Stimulated activated CD4-positive, alpha-beta T cell treated with anti-CD3 and anti-CD28 coated beads, Interleukin-15, amount 100 ng/mL, for 1 hour (primary cell): ENCODE measurements at places on chromosomes 3 and 15.

- DNase-seq = no peak
Measured at GRCh38 chr15:43969802-43970375, 143.1 kb downstream of the WDR76 start.

GRCh38 chr3:139561255-139561817 lies 21.8 kb upstream of the RBP1 start:
- DNase-seq = no peak

- no peak for DNase-seq
Measured at GRCh38 chr3:22450786-22451400, 699.9 kb upstream of the ZNF385D start.

DNA sequence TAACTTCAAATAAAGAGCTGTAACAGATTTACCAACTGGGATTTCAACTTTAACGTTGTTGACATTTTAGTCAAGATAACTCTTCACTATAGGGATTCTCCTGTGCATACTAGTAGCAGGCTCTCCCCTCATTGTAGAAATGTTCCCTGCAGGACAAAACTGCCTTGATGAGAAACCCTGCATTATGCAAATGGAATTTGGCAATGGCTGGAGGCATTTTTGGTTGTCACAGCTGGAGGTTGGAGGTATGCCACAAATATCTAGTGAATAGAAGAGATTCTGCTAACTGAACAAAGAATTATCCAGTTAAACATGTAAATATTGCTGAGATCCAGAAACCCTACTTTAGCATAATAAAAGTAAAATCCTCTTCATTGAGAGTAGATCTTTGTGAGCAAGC lies 928.8 kb upstream of the ALCAM start:
- DNase-seq = no peak

- DNase-seq = no peak
Measured at GRCh38 chr15:69209661-69210060, 49.2 kb downstream of the GLCE start.

DNA sequence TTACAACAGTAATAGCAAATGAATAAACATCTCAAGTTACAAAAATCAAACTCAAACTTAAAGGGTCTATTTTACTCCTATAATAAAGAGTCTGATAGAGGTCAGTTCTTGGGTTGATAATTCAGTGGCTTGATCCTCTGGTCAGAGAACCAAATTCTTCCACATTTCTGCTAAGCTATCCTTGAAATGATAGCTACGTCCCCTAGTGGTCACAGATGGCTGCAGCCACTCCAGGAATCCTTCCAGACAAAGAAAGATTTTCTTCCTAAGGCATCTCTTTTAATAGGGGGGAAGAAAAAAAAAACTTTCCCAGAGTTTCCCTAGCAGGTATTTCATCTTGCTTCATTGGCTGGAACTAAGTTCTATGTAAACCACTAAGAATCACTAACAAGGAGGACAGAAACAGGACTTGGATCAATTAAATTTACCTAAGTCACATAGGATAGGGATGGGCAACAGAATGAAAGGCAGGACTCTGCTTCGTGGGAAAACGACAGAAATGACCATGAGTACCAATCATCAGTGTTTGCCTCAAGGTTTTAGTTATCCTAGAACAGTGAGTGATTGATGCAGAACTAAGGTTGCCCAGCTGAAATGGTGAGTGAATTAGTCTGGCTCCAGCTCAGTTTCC lies 160.7 kb downstream of the STAC start:
- DNase-seq = no peak

GRCh38 chr15:80693682-80694610 lies 1.2 kb upstream of the ABHD17C start:
- no peak for DNase-seq

GRCh38 chr3:78977073-78977472 lies 790.7 kb downstream of the ROBO1 start:
- DNase-seq = no peak

- DNase-seq = no peak
Measured at GRCh38 chr3:59655418-59656015, 605.7 kb upstream of the CFAP20DC start.

- no peak for DNase-seq
Measured at GRCh38 chr15:59741274-59741906, 52.3 kb upstream of the BNIP2 start.

DNA sequence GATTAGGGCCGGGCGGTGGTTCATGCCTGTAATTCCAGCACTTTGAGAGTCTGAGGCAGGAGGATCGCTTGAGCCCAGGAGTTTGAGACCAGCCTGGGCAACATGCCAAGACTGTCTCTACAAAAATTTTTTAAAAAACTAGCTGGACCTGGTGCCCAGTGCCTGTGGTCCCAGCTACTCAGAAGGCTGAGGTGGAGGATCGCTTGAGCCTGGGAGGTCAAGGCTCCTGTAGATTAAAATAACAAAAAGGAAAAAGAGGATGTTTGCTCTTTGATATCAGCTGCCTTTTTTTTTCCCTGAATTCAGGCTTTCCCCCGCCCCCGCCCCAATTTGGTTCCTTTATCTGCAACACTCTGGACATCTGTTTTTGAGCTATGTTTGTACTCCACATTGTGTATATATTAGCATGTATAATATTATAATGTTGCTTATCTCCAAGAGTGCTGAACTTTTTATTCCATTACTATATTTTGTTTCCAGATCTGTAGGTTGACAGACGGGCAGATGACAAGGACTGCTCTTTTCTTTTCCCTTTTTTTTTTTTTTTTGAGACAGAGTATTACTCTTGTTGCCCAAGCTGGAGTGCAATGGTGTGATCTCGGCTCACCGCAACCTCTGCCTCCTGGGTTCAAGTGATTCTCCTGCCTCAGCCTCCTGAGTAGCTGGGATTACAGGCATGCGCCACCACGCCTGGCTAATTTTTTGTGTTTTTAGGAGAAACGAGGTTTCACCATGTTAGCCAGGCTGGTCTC lies 4.6 kb downstream of the SNAP23 start:
- no peak for DNase-seq

DNA sequence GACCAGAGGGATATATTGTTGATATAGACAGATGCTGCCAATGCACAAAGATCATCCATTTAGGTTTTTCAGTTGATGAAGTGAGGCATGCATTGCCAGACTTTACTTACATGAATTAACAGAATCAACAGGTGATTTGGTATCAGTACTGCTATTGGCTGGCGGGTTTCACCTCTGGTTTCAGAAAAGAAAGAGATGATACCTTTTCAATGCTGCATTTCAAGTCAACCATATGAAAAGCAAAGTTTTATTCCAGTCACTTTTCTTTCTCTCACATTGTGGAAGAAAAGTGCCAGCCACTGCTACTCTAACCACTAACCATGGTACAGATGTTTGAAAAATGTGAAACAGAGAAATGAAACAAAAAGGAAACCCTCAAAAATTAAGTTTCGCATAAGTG lies 289.1 kb downstream of the TIGIT start:
- no peak for DNase-seq

DNA sequence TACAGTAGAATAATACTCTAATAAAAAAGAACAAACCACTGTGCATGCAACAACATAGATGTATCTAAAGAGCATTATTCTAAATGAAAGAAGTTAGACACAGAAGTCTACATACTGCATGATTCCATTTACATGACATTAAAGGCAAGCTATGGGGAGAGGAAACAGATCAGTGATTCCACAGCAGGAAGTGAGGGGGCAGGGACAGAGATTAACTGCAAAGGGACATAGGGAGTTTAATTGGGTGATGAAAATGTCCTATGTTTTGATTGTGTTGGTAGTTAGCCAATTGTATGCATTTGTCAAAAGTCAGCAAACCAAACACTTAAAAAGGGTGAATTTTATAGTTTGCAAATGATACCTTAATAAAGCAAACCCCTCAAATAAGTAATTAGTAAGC lies 13.8 kb downstream of the CRYGS start:
- no peak for DNase-seq

DNA sequence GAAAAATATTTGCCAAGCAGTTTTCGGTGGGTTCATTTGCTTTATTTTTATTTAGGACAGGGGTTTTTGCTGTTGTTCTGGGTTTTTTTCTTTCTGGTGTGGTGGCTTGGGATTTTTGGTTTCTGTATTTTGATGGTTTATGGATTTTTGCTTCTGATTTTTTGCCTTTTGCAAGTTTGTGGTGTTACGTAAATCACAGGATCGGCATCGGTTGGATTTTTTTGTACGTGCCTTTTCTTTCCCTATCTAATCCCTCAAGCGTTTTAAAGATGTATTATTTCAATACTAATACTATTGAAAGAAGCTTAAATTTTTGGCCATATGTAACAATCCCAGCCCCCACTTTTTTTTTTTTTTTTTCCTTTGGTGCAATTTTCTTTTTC lies 782 bp upstream of the BCL6 start:
- no peak for DNase-seq

- no peak for DNase-seq
Measured at GRCh38 chr3:122873741-122874515, 79.1 kb downstream of the SLC49A4 start.

GRCh38 chr3:15527031-15527459 lies 5.5 kb upstream of the COLQ start:
- DNase-seq = no peak

GRCh38 chr3:72568083-72568482 lies 280.2 kb downstream of the SHQ1 start:
- no peak for DNase-seq

DNA sequence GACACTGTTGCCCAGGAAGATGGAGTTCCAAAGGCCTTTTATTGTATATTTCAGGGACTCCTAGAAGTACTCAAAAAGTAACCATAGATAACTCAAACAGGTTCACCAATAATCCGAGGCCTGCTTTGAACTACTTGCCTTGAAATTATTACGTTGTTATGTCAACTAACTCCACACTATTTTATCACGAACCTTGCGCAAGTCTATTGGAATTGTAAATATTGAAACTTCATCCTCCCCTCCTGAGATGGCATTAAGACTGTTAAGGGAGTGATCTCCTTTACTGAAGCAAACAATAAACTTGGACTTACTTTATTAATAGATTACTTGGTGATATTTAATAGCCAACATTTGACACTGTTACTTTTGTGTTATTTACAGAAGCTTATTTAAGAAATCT lies 199.6 kb upstream of the GADL1 start:
- DNase-seq = no peak

DNA sequence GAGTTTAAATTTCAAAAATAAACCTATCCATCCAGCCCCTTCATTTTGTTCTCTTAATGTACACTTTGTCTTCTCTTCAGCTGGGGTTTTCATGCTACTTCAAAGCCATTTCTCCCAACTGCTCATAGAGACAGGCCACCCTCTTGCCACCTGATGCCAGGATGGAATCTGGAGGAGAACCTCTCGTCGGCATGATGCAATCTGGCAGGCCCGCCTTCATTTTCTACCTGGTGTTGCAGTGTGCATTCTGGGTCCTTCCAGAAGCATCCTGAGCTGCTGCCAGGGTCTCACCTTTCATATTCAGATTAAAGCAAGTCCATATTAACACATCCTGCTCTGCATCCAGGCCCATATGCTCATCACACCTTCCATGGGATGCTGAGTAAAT lies 60.8 kb downstream of the CTNNB1 start:
- DNase-seq = no peak

DNA sequence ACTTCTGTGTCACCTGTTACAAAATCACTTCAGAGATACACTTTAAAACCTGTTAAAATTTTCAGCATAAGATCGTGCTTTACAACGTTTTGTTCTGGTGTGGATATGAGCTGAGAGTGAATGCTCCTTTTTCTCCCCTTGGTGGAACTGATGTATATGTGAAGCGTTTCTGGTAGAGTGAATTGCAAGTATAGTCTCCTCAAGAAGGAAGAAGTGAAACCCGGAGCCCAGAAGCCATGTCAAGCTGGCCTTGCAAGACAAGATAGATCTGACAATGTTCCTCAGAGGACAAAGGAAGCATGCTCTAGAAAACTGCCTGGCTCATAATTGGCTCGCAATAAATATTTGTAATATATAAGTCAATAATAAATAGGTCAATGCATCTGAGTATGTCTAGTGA lies 23.6 kb downstream of the SERPINI2 start:
- no peak for DNase-seq

GRCh38 chr3:69130689-69131088 lies 8.3 kb upstream of the LMOD3 start:
- DNase-seq = no peak

GRCh38 chr3:72461787-72462186 lies 386.5 kb downstream of the SHQ1 start:
- no peak for DNase-seq

DNA sequence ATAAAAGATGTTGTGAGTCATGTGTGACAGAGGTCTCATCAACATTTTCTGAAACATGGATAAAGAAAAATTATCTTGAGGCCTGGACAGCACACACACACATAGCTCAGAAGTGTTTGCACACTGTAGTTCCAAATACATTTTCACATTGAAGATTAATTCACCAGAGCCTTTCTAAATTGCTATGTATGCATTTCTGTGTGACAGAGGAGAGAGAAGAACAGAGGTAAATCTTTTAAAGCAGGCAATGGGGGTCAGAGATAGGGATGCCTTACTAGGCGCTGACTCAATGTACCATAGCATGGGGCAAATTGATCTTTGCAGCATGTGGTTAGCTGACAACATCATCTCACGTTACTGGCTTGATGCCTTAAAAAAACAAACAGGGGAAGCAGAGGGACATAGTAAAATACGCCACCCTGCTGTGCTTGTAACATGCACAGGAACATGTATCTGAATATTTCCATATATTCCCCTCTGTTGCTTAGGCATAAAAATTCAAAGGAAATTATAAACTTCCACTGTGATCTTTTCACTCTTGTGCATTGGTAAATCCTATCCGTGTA lies 7.7 kb downstream of the POU1F1 start:
- DNase-seq = no peak

- DNase-seq = no peak
Measured at GRCh38 chr3:111538681-111539083, 3.3 kb upstream of the CD96 start.

- DNase-seq = no peak
Measured at GRCh38 chr3:31244929-31245817, 287.6 kb upstream of the STT3B start.

GRCh38 chr3:195095035-195095703 lies 175.8 kb downstream of the XXYLT1 start:
- no peak for DNase-seq

GRCh38 chr3:67875338-67875737 lies 220.9 kb upstream of the SUCLG2 start:
- no peak for DNase-seq

- DNase-seq = no peak
Measured at GRCh38 chr15:53618461-53618860, 141.0 kb downstream of the WDR72 start.

- DNase-seq = no peak
Measured at GRCh38 chr15:87752250-87752951, 504.1 kb downstream of the NTRK3 start.
